ENCODE measurements at places on chromosomes 16 and 17. TPM values are rescaled to one million over a fixed set of nuclear protein-coding genes. Genes with fewer than 3 reads are reported as not detected.

TIMP2 gene
- 0.22 TPM for polyA plus RNA-seq

NACA2 gene
- not detected for polyA plus RNA-seq

TRPV3 gene
- polyA plus RNA-seq, result 0.47 TPM

STX1B gene
- not detected for polyA plus RNA-seq

RAB26 gene
- 1.2 TPM for polyA plus RNA-seq

RND2 gene
- not detected for polyA plus RNA-seq

SPNS2 gene
- 0.53 TPM for polyA plus RNA-seq

TUBD1 gene
- 24.0 TPM for polyA plus RNA-seq

SLC38A8 gene
- not detected for polyA plus RNA-seq

SPOP gene
- 126 TPM for polyA plus RNA-seq

SLFN14 gene
- polyA plus RNA-seq, result 0.33 TPM

Measured in naive thymus-derived CD8-positive, alpha-beta T cell (primary cell).